ENCODE measurements at places on chromosomes 5 and 9.

DNA sequence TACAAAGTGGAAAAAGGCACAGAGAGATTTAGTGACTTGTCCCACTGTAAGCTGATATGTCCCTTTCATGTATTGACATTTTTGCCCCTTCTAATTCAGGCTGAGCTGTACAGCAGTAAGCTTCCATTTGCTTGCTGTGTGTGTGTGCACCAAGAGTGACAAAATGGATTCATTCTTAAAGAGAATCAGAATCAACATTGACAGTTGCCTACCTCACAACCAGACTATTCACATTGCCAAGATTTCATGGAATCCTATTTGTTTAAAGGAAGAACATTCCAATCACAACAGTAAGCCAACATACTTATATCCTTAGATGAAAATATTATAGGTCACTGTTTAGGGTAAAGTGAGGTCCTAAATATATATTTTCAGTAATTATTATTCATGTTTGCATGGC is 102.6 kb downstream of the TMEM232 start:
- DNase-seq = no peak

GRCh38 chr9:17970277-17970676 is 391.4 kb downstream of the SH3GL2 start:
- DNase-seq = no peak

- DNase-seq = no peak
Observed at GRCh38 chr9:135255033-135255840, 167.8 kb downstream of the OLFM1 start.

DNA sequence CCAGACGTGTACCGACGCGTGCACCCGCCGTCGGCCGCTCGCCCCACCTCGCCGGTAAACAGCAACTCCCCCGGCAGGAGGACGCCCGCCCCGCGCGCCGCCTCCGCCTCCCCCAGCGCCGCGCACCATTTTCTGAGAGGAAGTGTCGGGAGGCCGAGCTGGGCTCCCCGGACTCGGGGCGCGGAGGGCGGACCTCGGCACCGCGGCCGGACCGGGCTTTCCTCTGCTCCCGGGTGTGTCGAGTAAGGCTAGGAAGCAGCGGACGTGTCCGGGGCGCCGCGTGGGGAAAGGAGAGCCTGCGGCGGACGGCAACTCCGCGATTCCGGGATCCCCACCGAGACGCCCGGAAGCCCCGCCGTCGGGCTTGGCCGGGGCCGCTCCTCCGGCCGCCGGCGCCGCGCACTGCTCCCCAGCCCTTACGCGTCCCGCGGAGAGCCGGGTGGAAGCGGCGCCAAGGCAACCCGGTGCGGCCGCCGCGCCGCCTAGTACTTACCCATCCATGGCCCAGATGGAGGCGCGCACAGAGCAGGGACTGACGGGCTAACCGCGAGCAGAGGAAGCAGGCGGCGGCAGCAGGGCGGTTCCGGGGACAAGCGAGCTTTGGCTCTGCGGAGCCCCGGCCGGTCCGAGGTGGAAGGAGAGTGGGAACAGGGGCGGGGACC is at the start of gene PTBP3:
Gene PTBP3, minus strand, starts transcription at position 643 of the 662 bp plus-strand sequence. CDS start 35,754 bp downstream, outside the sequence.
- DNase-seq = peak; percentile 85

- no peak for DNase-seq
Observed at GRCh38 chr5:148186248-148187003, 16.4 kb upstream of the SPINK6 start.

DNA sequence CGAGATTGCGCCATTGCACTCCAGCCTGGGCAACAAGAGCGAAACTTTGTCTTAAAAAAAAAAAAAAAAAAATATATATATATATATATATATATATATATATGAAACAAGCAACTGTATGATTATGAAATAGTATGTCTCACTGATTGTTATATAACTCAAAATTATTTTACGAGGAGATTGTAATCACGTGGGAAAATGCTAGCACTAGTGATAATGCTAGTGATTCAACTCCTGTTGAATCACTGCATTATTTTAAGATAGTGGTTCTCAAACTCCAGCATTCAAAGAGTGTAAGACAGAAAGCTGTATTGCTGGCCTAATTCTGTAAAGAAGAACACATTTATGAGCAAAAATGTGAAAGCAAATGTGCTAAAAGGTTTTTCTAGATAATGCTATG is 12.4 kb upstream of the PTPN3 start:
- no peak for DNase-seq

DNA sequence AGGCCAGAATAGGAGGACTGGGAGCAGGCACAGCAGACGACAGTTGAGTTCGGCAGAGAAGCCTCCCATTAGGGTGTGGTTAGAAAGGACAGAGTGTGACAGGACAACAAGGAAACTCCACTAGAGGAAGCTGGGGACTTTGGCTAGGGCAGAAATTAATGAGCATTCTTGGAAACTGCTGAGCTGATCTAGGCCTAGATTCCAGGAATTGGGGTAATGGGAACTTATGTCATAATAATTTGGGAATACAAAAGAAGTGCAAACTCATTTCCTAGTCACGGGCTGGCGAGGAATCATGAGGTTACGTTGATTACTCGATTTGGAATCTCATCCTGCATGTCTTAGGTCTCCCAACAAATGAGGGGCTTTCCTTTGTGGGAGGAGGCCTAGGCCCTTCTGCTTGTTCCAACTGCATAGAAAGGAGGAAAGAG is 144.6 kb upstream of the RPS23 start:
- DNase-seq = no peak

DNA sequence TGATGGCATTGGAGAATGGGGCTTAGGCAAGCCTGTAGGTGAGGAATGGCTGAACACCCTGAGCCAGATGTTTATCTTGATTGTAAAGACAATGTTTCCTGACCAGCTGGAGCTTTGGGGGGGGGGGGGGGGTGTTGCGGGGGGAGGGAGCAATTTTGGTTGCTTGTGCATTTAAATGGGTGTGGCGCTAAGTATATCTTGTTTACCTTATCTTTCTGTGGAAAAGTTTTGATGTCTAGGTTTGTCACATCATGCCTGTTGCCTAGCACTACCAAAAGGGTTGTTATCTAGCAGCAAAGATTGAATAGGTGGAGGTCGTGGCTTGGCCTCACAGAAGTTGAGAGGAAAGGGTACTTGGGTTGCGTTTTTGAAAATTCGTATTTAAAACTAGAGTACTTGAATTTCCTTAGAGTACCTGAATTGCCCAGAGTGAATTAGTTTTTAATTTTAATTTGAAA is 1.3 kb downstream of the SMAD5 start:
- DNase-seq = no peak

GRCh38 chr9:79615038-79615437 is 43.3 kb downstream of the TLE4 start:
- DNase-seq = no peak

GRCh38 chr5:160937570-160937969 is 85.6 kb upstream of the ATP10B start:
- no peak for DNase-seq

DNA sequence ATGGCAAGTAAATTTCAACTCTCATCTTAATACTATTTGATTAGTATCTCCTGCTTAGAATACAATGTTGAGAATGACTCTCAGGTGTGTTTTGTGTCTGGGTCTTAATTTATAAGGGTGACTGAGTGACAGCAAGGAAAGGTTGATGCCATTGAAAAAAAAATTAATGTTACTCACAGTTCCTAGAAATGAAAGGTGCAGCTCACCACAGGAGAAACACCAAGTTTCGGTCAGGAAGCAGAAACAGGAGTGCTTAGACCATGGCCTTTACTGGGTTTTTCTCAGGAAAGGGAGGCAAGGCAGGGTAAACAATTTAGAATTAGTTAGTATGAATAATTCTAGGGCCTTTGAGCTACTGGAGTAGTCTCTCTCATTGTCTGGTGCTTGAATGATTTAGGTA is 159.2 kb upstream of the C9orf72 start:
- DNase-seq = no peak

- DNase-seq = no peak
Observed at GRCh38 chr5:63794296-63794695, 167.9 kb downstream of the HTR1A start.

DNA sequence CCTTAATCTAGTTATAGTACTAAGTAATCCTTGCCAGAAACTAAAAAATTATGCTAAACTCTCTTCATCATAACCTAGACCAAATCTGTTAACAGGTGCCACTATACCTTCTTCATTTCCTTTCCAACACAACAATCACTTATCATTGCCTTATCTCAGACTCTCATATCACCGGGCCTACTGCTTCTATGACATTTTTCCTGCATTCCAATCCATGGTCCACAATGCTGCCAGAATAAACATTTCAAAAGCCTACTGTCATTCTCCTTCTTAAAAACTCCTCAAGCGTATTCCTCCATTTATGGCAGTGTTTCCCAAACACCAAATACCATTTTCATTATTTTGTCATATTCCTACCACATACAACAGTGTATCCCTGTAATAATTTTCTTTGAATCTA is 6.5 kb downstream of the PPP6C start:
- DNase-seq = no peak

GRCh38 chr9:21758540-21758939 is 43.9 kb upstream of the MTAP start:
- no peak for DNase-seq

DNA sequence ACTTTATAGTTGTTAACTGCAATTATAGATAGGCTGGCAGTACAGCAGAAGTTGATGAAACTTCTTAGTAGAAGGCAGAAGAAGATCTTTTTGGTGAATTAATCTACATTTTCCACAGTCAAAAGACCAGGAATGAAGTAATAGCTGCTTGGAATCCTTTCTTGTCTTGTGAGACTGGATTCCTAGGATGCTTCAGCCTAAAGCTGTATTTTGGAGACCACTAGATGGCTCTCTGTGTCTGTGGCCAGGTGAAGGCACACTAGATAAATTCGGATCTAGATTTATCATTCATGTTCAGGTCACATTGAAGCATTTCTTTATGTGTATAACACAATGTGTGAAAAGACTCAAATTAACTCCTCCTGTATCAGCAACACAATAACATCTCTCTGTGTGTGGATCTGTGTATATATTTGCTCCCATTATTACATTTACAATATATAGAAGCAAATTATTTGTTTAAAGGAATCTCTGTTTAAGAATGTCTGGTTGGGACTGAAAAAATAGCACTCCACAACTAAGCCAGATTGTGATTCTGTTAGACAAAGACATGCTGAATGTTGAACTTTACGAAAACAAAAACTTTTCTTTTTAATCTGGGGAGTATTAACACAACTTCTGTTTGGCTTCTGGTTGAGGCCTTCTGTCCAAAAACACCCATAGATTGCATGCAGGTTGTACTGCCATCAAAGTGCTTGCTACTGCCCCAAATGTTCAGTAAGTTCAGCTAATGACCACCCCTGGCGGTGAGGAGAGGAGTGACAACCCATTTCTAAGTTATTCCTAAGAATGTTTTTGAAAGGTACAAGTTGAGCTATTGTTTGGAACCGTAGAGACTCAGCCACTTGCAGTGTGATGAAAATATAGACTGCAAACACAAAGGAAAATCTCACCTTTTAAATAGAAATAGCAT is 10.6 kb downstream of the GRIN3A start:
- DNase-seq = no peak

GRCh38 chr5:17206021-17206420 is 11.4 kb upstream of the BASP1 start:
- DNase-seq = no peak

GRCh38 chr5:36669015-36669651 is 62.7 kb downstream of the SLC1A3 start:
- no peak for DNase-seq

GRCh38 chr5:172642486-172642885 is 1.4 kb downstream of the NEURL1B start:
- no peak for DNase-seq

DNA sequence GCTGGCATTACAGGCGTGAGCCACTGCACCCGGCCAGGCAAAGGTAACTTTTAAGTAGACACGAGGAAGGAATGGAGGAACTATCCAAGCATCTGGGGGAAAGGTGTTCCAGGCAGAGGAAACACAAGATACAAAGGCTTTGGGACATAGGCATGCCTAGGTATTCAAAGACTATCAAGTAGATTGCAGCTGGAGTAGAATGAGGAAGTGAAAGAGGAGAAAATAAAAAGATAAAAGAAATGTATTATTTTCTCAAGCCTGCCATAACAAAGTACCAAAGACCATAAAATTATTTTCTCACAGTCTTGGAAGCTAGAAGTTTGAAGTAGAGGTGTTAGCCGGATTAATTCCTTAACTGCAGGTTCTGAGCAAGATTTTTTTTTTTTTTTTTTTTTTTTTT is 39.9 kb upstream of the GRIN3A start:
- no peak for DNase-seq

DNA sequence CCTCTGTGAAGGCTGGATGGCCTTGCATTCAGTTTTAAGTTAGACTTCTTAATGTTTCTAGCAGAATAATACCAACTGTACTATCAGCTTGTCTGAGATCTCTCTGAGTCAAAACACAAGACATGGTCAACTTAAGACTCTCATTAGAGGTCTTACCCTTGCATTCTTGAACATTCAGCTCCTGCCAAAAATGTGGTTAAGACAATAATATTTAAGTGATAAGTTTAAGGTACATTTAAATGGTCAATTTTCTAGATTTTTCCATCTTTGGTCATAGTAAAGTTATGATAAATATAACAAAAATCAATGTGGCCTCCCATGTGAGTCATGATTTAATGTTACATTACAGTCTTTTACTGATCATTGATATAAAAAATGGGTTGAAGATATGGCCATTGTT is 75.0 kb downstream of the NR2F1 start:
- DNase-seq = no peak

GRCh38 chr5:5155617-5156016 is 15.5 kb downstream of the ADAMTS16 start:
- no peak for DNase-seq

GRCh38 chr5:134328619-134329018 is 38.4 kb downstream of the CDKL3 start:
- DNase-seq = no peak

DNA sequence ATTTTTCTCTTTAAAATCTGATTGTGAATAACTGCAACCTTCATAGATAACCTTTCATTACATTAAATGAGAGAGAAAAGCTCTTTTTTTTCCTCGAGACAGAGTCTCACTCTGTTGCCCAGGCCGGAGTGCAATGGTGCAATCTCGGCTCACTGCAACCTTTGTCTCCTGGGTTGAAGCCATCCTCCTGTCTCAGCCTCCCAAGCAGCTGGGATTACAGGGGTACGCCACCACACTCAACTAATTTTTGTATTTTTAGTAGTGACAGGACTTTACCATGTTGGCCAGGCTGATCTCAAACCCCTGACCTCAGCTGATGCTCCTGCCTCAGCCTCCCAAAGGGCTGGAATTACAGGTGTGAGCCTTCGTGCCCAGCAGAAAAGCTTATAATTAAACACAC is 69.9 kb upstream of the ERBIN start:
- no peak for DNase-seq

DNA sequence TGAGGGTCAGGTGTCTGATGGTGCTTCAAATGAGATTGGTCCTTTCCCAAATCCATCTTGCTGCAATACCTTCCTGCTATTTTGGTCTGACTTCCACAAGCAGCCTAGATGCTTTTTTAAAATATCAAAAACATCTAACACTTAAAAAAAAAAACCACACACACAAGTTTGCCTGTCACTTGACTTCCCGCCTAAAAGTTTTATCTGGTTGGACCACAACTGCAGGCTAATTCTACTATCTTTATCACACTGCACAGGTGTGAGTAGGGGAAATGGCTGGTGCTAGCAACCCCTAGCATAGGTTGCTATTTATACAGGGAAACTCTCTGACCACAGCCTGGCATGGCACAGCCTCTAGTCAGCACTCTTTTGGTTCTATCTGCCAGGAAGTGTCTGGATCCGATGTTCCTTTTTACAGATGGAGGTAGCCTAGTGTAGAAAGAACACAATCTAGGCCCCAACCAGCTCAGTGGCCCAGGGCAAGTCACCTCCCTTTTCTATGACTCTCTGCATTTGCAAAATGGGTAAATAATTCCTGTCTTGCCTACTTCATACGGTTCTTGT is at the start of gene HEMGN:
Gene HEMGN, minus strand, starts transcription at position 92 of the 564 bp plus-strand sequence. Its CDS starts 36 bp downstream, at position 56.
- DNase-seq = peak; percentile 52
